ENCODE measurements at places on chromosomes 3 and 15. TPM values are rescaled to one million over a fixed set of nuclear protein-coding genes. Genes with fewer than 3 reads are reported as not detected.

GRCh38 chr3:188197388-188197847 lies 43.5 kb downstream of the LPP start:
- no peaks in the 10 kb centered on the region for H3K36me3 ChIP-seq
- no peak overlapping the region for H3K4me3 ChIP-seq
- H3K27ac ChIP-seq: no peak overlapping the region
- no peak for DNase-seq
- H3K27me3 ChIP-seq: no peaks in the 10 kb centered on the region

- no peak for DNase-seq
- H3K4me1 ChIP-seq: no peaks in the 10 kb centered on the region
- no peaks in the 10 kb centered on the region for H3K36me3 ChIP-seq
- H3K4me3 ChIP-seq: no peak overlapping the region
These were observed 46.4 kb upstream of the SLCO3A1 start for GRCh38 chr15:91807122-91807521.

Gene TGM4
- total RNA-seq: not detected

- no peak for DNase-seq
- no peaks in the 10 kb centered on the region for H3K27me3 ChIP-seq
- no peaks in the 10 kb centered on the region for H3K4me1 ChIP-seq
- no peak overlapping the region for H3K4me3 ChIP-seq
- H3K36me3 ChIP-seq: no peaks in the 10 kb centered on the region
These were observed 5.9 kb downstream of the HCN4 start for GRCh38 chr15:73362900-73363299.

Gene ANKUB1
- not detected for total RNA-seq

Gene PROK2
- total RNA-seq: 0.47 TPM

Data from liver (tissue), 10 donors.